ENCODE measurements at places on chromosomes 13 and 19. TPM values are rescaled to one million over a fixed set of nuclear protein-coding genes. Genes with fewer than 3 reads are reported as not detected.

GRCh38 chr19:8663920-8664670 is 33.7 kb downstream of the NFILZ start:
- H3K36me3 ChIP-seq, result no peaks in the 10 kb centered on the region
- peaks cover 39% of the 10 kb centered on the region for H3K4me1 ChIP-seq
- H3K27me3 ChIP-seq, result no peaks in the 10 kb centered on the region
- H3K27ac ChIP-seq, result no peak overlapping the region

- no peaks in the 10 kb centered on the region for H3K36me3 ChIP-seq
- no peak for DNase-seq
- H3K4me3 ChIP-seq, result no peak overlapping the region
Measured at GRCh38 chr13:74452881-74453280, 318.7 kb upstream of the KLF12 start.

DNA sequence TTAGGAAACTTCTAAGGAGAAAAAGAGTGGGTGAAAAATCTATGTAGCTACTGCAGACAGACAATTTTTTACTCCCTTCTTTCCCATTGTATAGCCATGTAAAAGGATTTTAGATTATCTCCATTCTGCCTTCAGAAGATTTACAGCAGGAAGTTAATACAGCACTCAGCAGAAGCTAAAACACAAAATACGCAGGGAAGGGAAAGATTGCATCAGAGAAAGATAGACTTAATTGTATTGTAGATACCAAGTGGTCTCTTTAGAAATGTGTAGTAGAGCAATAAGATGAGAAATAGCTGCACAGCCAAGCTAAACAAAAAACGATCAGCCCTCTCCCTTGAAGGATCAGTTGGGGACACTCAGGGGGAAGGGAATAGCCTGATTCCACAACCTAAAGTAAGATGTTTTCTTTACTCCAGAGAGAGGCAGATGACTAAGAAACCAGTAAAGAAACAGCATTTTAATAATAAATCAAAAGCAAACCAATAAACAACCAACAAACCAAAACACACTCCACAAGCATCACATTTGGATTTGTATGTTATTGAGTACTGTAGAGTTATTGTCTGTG is 236.7 kb upstream of the SLITRK1 start:
- no peaks in the 10 kb centered on the region for H3K4me1 ChIP-seq
- no peak for DNase-seq

GRCh38 chr19:16721051-16721450 is 1.4 kb downstream of the NWD1 start:
- H3K4me1 ChIP-seq, result no peaks in the 10 kb centered on the region
- no peaks in the 10 kb centered on the region for H3K36me3 ChIP-seq
- DNase-seq, result no peak
- H3K4me3 ChIP-seq, result no peak overlapping the region
- H3K27ac ChIP-seq, result no peak overlapping the region
- H3K27me3 ChIP-seq, result no peaks in the 10 kb centered on the region

IGFL3 gene
- total RNA-seq, result not detected
